ENCODE measurements at places on chromosomes 4 and X.

GRCh38 chrX:11239230-11239629 is 54.0 kb upstream of the AMELX start:
- DNase-seq = no peak

DNA sequence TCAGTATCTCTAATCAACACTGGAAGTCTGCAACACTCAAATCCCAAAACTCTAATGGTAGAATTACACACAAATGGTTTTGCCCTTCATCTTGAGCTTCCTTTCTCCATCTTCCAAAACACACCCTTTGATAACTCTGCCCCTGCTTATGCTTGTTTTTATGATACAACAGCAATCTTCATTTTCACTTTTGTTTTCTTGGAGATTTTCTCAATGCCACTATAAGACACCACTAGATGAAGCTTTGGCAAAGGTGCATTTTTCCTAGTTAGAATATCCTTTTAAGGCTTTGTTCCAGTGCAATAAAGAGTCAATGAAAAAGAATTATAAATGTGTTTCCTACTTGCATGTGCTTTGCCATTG is 472.4 kb upstream of the NWD2 start:
- DNase-seq = no peak

- DNase-seq = no peak
Observed at GRCh38 chrX:103949506-103949905, 12.9 kb upstream of the TMSB15B start.

GRCh38 chrX:110795645-110796406 is at the start of gene CHRDL1:
Gene CHRDL1, minus strand, starts transcription at chrX:110795817. Its CDS starts 3,636 bp downstream, at chrX:110792181.
- DNase-seq = peak; percentile 8

DNA sequence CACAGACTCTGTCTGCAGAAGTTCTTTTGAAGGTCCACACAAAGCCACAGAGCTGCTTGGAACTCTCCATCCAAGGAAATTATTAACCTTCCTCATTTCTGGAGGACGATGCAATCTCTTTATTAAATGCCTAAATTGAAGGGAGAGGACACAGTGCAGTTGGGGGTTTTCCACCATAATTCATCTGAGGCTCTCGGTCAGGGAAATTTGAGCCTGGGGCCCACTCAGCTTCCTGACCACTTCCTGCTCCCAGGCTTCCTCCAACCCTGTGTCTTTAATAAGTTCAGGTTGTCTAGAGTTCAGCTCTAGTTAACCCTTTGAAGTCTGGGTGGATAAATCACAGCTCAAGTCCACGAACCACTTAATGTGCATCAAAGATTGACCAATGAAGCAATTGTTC is 58.5 kb downstream of the PRPS1 start:
- no peak for DNase-seq

- DNase-seq = no peak
Observed at GRCh38 chr4:95556207-95556859, 7.6 kb upstream of the UNC5C start.

GRCh38 chr4:54268151-54268550 is 39.1 kb downstream of the PDGFRA start:
- no peak for DNase-seq

DNA sequence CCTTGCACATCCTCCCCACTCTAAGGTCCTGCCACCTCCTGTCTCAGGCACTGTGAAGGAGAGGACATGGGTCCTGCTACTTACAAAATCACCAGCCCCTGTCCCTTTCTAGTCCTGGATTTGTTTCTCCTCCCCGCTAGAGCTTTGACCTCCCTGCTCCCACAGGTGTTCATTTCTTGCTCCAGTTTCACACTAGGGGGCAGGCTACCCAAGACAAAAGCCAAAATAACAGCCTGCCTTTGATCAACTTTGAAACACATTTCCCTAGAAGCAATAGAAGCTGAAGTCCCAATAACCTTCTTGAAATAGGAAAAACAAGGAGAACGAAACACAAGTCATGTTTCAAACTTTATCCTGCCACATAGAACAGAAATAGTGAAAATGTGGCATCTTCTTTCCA is 164.4 kb downstream of the QDPR start:
- DNase-seq = peak; percentile 60

- DNase-seq = no peak
Observed at GRCh38 chrX:9234315-9234714, 200.4 kb upstream of the FAM9B start.

GRCh38 chrX:152025656-152026440 is 51.4 kb upstream of the GABRE start:
- DNase-seq = no peak

- DNase-seq = no peak
Observed at GRCh38 chrX:9440116-9440844, 24.6 kb upstream of the TBL1X start.

- DNase-seq = no peak
Observed at GRCh38 chrX:1531096-1531890, 5.7 kb downstream of the P2RY8 start.

DNA sequence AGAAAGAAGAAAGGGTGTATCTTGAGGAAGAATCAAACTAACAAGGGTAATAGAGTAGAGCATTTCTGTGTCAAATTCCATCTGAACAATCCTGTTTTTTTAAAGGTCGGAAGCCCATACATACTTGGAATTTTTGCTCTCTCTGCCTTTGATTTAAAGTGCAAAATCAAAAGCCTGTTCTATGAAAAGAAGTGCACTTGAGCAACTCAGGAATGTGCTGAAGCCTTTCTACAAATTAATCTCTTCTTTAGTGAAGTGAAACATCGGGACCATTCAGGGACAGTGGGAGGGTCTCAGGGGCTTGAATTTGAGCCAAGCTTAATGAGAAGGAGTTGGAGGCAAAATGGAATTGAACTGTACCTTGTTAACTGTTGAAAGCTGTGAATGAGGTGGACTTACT is 1008.5 kb upstream of the LCORL start:
- DNase-seq = no peak

DNA sequence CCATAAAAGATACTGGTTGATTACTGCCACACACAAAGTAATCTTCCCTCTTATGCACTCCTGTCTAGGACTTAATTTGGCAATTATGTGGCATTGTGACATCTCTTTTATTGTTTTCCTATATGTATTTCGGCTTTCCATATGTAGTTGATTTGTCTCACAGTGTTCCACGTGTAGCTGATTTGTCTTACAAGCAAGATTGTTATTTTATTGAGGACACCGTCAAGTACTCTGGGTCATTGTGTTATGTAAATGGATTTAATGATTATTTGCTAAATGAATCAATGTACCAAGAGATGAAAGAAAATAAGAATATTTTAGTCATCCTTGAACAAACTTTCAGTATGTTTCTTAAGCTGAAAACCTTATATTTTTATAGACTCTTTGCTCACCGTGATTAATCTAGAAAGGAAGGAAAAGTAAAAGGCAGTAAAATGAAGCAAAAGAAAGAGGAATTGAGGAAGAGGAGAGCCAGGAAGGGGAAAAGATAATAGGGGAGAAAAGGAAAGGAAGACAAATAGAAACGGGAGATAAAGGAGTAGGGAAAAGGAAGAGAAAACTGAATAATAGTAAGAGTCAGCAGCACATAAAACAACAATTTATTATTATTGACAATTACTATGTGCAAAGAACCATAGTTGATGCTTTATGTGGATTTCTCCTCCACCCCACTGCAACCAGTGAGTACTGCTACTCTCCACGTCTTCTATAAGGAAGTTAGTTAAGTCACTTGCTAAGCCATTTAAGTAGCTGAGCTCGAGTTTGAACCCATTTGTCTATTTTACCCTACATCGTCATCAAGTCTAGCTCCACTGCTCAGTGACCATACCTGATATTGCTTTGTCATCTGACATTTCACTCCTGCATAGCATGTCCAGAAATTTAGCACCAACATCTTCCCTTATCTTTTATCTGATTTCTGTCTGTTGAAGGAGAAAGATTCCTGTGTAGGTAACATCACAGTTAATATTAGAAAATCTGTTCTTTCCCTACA is 336.5 kb downstream of the BMPR1B start:
- no peak for DNase-seq

DNA sequence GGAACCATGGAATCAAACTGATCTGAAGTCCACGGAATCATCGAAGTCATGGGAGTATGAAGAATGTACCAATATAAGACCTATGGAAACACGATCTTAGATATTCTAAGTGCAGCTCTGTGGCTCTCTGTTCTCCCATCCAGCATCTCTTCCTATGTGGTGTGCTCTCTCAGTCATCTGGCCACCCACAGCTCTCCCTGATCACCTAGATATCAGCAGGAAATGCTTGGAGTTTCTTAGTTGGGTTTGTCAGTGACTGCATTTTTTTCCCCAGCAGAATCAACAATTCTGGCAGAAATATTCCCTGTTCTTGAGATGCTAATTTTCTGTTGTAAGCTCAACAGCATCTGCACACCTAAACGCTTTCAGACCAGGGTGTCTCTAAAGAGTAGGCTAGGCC is 94.1 kb downstream of the GC start:
- no peak for DNase-seq

DNA sequence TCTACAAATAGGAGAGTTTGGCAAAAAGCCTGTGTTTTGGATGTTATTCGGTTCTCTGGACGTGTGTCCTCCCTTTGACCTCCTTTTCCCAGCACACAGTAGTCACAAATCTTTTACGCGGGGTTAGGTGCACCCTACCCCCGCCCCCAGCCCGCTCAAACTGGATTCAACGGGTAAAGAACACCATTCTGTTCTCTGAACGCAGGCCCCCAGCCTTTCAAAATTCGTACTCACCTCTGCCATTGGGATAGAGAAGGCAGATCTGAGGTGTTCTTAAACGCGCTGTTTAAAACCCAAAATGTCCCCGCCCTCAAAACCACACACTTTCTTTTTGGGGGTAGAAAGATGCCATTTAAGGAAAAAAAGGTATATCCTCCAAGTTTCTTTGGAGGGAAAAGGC is 2.7 kb downstream of the LEF1 start:
- DNase-seq = no peak

- no peak for DNase-seq
Observed at GRCh38 chr4:139658185-139658584, 7.4 kb upstream of the MGST2 start.

Data from endothelial cell (in vitro differentiated cells).